ENCODE measurements at places on chromosomes 4 and X.

DNA sequence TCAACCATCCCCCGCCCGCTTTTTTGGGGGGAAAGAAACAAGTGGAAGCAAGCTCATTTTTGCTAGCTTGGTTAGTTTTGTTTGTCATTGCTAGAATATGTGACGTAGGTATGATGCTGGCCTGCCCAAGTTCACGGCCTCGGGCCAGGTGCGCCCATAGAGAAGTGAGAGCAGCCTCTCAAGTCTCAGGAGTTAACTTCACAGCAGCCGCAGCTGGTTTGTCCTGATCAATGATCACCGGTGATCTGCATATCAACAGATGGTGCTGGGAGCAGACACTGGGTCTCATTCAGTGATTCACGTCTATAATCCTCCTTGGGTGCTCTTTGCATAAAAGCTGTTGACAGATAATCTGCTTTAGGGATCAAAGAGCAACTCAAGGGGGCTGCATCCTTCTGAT lies 50.1 kb downstream of the ENPP6 start:
- DNase-seq = no peak

GRCh38 chr4:177236886-177237285 lies 72.8 kb upstream of the NEIL3 start:
- no peak for DNase-seq

- DNase-seq = no peak
These were observed 154.6 kb downstream of the EPHA5 start for GRCh38 chr4:65515646-65516045.

- no peak for DNase-seq
These were observed 267.2 kb downstream of the MAPK10 start for GRCh38 chr4:86092684-86093083.

- no peak for DNase-seq
These were observed 102.8 kb upstream of the BMP2K start for GRCh38 chr4:78673337-78673736.

DNA sequence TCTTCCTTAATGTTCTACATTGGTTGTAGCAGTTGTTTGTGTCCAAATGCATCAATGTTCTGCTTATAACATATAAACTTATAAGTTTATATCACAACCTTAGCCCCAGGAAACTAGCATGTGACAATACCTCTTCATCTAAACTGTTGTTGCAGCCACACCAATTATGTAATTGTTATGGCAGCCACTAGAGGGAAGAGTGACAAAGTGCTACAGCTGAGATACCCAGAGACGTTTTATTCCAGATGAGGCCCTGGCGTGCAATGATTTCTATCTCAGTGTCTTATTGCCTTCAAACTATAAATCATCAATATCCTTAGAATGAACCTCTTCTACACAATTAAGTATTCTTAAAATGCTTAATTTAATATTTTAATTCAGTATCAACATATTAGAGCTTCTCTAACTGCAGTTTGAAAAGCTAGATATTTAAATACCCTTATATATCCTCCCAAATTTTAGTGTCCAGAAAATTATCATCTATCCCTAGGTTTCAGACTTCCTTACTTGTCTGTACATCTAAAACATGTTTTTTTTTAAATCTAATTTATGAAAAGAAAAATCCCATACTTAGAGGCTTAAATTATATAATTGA lies 171.6 kb downstream of the PCDH10 start:
- DNase-seq = no peak

- no peak for DNase-seq
These were observed 1006.3 kb upstream of the AGA start for GRCh38 chr4:178448372-178449035.

DNA sequence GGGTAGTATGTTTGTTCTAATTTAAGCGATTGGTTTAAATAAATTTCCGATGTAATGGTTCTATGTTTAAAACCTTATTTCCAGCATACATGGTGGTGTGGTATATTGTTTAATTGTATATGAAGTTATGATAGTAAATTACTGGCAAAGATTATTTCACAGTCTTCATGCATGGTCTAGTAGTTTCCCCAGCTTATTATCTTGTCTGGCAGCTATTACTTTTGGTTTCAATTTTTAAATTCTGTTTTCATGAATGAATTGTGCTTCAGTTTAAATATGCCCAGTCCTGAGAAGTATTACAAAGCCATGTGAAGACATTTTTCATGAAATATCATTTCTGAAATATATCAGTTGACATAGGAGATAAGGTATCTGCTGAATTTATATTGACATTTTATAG lies 6.3 kb downstream of the ALG13 start:
- DNase-seq = no peak

- DNase-seq = no peak
These were observed 11.9 kb upstream of the ZNF157 start for GRCh38 chrX:47358387-47359065.

- DNase-seq = no peak
These were observed 19.6 kb upstream of the CA5B start for GRCh38 chrX:15718283-15718970.

- no peak for DNase-seq
These were observed 112.0 kb downstream of the AFF2 start for GRCh38 chrX:148612431-148612830.

GRCh38 chr4:106263594-106264330 lies 52.2 kb downstream of the TBCK start:
- no peak for DNase-seq

DNA sequence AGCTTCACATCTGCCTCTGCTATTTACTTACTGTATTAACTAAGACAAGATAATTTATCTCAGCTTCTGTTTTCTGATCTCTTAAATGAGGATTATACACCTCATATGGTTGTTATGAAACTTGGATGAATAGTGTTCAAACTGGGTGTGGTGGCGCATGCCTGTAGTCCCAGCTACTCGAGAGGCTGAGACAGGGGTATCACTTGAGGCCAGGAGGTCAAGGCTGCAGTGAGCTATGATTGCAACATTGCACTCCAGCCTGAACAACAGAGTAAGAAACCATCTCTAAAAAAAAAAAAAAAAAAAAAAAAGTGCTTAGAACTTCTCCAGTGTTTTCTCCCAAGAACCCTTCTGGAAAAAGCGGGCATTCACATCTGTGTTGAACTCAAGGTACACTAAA lies 19.8 kb upstream of the KLF3 start:
- no peak for DNase-seq

GRCh38 chrX:63686878-63687714 lies 97.9 kb downstream of the ARHGEF9 start:
- DNase-seq = no peak

DNA sequence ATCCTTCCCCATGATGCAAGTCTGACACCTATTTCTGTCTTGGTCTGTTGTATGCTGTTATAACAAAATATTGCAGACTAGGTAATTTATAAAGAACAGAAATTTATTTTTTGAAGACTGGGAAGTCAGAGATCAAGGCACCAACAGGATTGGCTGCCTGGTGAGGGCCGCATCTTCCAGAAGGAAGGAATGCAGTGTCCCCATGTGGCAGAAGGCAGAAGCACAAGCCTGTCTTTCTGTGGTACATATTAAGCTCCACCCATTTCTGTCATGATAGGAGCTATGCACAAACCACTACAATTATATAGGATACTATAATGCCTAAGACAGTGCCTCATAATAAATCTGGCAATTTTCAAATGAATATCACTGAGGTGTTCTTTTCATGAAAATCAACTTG lies 502.3 kb upstream of the DIAPH2 start:
- DNase-seq = no peak

DNA sequence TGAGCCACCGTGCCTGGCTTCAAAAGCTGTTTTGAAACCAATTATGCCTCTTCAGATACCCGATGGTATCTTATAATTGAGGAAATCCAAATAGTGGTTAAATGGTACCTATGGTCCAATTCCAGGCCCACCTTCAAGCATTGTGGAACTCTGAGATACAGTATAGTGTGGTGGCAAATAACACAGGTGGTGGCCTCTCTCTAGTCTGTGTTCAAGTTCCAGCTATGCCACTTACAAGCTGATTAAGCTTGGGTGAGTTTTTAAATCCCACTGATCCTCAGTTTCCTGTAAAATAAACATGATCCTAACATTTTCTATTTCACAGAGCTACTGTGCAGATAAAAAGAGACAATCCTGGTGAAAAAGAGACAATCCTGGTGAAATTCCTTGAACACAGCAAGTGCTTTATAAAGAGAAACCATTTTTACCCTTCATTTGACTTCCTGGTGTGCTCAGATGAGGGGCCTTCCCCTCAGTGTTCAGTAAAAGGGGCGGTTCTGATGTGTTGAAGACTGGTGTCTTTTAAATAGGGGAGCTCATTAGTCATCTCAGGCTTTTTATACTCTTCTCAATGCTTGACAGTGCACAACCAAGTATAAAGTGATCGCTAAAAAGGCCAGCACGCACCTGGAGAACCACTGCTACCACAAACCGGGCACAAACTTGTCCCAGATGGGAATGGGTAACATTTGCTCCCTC lies 30.8 kb upstream of the CD40LG start:
- DNase-seq = no peak
